Thoracic aorta (tissue), 2 donors: ENCODE measurements at places on chromosomes 13 and 19.

DNA sequence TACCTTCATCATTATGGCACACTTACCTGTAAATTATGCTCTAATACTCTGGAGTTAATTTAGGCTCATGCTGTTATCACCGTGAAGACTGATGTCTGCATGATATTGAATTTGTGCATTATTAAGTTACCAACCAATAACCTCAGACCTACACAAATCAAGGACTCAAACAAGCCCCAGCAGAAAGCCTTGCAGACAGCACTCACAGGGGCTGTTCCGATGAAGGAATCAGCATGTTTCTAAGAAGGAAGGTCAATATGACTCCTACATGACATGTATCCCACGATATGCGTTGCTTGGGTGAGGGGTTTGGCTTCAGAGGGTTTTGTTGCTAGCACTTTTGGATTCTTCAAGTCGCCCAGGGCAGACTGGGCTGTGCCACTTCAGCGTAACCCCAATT is 1071.2 kb upstream of the SLC10A2 start:
- H3K27ac ChIP-seq, result no peak overlapping the region
- no peak for DNase-seq
- no peaks in the 10 kb centered on the region for H3K27me3 ChIP-seq
- H3K36me3 ChIP-seq, result no peaks in the 10 kb centered on the region
- no peak overlapping the region for H3K4me3 ChIP-seq

GRCh38 chr13:35293579-35294226 is 182.8 kb downstream of the MAB21L1 start:
- H3K27me3 ChIP-seq, result no peaks in the 10 kb centered on the region
- H3K4me3 ChIP-seq, result no peak overlapping the region
- H3K4me1 ChIP-seq, result no peaks in the 10 kb centered on the region
- no peak overlapping the region for H3K27ac ChIP-seq
- no peak for DNase-seq
- H3K36me3 ChIP-seq, result no peaks in the 10 kb centered on the region

DNA sequence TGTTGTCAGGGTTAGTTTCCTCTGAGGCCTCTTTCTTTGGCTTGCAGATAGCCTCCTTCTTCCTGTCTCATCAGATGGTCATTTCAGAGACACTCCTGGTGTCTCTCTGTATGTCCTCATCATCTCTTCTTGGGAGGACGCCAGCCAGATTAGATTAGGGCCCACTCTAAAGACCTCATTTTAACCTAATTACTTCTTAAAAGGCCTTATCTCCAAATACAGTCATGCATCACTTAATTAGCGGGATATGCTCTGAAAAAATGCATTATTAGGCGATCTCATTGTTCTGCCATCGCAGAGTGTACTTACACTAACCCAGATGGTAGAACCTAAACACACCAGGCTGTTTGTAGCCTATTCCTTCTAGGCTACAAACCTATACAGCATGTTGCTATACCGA is 89.0 kb downstream of the CDK8 start:
- H3K36me3 ChIP-seq, result no peaks in the 10 kb centered on the region
- H3K27ac ChIP-seq, result no peak overlapping the region
- no peak for DNase-seq

- H3K27me3 ChIP-seq, result no peaks in the 10 kb centered on the region
- peaks cover 10% of the 10 kb centered on the region for H3K36me3 ChIP-seq
- no peak overlapping the region for H3K27ac ChIP-seq
These were observed 71.5 kb downstream of the ZAR1L start for GRCh38 chr13:32243695-32244094.

DNA sequence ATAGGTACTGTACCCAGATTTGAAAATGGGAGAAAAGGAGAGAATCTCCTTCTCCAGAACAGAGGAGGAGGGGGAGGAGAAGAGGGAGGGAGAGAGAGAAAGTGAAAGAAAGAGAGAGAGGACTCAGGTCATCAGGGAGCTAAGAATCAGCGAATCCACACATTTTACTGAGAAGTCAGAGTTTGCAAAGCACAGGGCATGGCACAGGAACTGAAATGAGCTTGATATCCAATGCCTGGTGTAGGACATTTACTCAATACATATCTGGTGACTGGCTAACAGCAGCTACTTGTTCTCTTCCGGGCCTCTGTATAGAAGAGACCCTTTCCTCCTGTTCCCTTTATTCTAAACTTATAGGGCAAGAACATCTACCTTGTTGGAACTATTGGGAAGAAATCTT is 375.1 kb downstream of the KLF5 start:
- no peaks in the 10 kb centered on the region for H3K27me3 ChIP-seq
- H3K36me3 ChIP-seq, result no peaks in the 10 kb centered on the region
- DNase-seq, result no peak
- H3K27ac ChIP-seq, result no peak overlapping the region
- no peaks in the 10 kb centered on the region for H3K4me1 ChIP-seq

DNA sequence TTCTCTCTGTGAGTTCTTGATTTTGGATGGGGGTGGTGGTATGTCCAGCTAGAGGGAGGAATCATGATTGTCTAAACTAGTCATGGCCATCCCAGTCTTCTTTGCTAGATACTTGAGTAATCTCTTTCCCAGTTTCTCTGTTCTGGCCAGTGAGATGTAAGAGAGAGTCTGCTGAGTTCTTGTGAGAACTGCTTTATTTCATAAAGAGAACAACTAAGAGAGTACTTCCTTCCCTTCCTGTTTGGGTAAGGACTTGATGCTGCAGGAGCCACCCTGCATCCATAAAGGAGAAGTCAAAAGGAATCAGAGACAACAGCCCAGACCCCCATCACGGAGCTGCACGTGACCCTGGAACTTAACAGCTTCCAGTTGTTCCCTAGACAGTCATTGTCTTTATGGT is 3.0 kb upstream of the RASL11A start:
- no peaks in the 10 kb centered on the region for H3K27me3 ChIP-seq
- no peak overlapping the region for H3K4me3 ChIP-seq
- peaks cover 6% of the 10 kb centered on the region for H3K4me1 ChIP-seq
- no peaks in the 10 kb centered on the region for H3K36me3 ChIP-seq

DNA sequence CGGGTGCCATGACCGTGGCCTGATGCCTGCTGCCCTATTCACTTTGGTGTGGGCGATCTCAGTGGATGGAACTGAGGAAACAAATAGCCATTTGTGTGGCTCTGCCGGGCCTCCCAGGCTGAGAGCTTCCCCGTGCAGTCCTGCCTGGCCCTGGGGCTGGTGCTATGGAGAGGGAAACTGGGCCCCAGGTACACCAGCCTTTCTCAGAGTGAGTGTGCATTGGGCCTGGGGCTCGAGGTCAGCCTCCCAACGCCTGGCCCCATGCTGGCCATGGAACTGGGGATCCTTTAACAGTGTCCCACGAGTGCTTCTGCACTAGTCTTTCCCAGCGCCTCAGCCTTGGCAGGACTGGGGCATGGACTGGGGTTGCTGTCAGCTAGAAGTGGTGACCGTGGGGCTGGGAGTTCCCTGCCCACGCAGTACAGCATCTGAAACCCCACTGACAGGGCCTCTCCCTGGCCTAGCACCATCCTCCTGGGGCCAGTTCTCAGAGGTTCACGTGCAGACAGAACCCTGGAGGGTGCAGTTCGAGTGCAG is 10.5 kb downstream of the PLEKHF1 start:
- no peaks in the 10 kb centered on the region for H3K27me3 ChIP-seq
- no peak overlapping the region for H3K27ac ChIP-seq
- peaks cover 47% of the 10 kb centered on the region for H3K4me1 ChIP-seq
- H3K4me3 ChIP-seq, result no peak overlapping the region
- peaks cover 27% of the 10 kb centered on the region for H3K36me3 ChIP-seq
- DNase-seq, result no peak

- peaks cover 50% of the 10 kb centered on the region for H3K4me1 ChIP-seq
- no peaks in the 10 kb centered on the region for H3K36me3 ChIP-seq
- DNase-seq, result no peak
- no peaks in the 10 kb centered on the region for H3K27me3 ChIP-seq
These were observed 23.2 kb downstream of the SH3GL1 start for GRCh38 chr19:4376991-4377781.

- no peaks in the 10 kb centered on the region for H3K4me1 ChIP-seq
- no peak for DNase-seq
- no peaks in the 10 kb centered on the region for H3K36me3 ChIP-seq
- no peak overlapping the region for H3K27ac ChIP-seq
- no peak overlapping the region for H3K4me3 ChIP-seq
These were observed 95.3 kb upstream of the SLC15A1 start for GRCh38 chr13:98847780-98848179.
